ENCODE measurements at places on chromosomes 13 and 19.
A peak's percentile ranks its signal among the peaks of the same experiment; 100 is the strongest.

- no peak for DNase-seq
Observed at GRCh38 chr13:98055623-98056022, 87.3 kb upstream of the FARP1 start.

- no peak for DNase-seq
Observed at GRCh38 chr19:33186431-33187182, 7.5 kb upstream of the LRP3 start.

DNA sequence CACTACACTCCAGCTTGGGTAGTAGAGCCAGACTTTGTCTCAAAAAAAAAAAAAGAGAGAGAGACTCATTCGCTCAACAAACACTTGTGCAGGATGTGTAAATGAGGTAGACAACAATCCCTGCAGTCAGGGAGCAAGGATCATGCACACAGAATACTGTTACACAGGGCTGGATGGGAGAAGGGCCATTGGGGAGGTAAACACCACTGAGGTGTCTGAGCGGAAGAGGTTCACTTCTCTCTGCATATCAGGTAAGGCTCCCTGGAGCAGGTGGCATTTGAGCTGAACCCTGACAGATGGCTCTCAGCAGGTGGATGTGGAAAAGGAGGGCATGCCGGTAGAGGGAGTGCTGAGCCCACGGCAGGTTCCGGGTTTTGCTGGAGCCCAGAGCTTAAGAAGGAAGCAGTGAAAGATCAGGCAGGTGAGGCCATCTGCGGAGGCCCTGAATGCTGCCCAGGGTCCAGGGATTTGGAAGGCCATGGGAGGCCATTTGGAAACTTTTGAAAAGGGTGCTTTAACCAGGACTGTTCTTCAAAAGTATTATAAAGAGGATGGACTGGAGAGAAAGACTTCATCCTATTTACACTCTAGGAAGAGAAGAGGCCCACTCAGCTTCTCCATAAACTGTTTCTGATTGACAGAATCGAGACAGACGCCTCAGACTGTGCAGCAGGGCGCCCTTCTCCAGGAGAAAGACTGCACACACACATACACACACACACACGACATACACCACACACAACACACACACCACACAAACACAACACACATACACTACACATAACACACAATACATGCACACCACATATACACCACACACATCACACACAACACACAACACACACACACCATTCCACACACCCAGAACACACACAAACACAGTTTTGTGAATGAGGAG lies 199.4 kb downstream of the USP12 start:
- peak; percentile 76 for DNase-seq

DNA sequence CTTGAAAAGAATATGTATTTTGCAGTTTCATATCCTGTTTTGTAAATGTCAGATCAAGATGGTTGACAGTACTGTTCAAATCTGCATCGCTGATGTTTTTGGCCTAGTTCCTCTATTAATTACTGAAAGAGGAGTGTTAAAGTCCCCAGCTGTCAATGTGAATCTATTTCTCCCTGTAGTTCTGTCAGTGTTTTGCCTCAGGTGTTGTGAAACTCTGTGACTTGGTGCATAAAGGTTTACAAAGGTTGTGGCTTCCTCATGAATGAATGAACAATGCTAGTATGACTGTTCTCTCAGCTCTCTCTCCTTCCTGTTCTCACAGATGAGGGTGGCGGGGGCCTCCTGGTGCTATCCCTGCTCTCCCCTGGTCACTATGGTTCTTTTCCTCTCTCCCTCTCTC lies 142.4 kb downstream of the MYCBP2 start:
- no peak for DNase-seq

DNA sequence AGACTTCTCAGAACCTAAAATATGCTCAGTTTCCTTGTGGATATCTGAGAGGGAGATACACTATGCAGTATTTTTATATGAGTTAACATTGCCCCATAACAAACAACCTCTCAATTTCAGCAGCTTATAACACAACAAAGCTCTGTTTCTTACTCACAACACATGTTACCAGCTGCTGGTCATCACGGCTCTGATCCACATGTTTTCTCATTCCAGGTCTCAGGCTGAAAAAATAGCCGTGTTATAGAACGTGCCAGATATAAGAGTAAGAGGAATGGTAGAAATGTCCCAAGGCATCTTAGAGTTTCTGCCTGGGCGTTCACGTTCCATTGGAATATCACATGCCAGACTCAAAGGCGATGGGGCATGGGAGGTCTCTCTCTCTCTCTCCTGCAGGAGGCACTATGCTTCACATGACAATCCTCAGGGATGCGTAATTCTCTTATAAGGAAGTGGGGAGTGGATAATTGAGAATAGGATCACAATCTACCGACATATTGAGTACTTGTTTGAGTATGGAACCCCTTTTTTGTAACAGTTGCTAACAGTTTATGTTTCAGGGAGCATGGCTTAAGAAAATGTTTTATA lies 246.6 kb downstream of the NHLRC3 start:
- DNase-seq = peak; percentile 10

- DNase-seq = no peak
Observed at GRCh38 chr13:75325711-75326110, 156.3 kb downstream of the TBC1D4 start.

- DNase-seq = no peak
Observed at GRCh38 chr13:107835339-107836018, 379.9 kb downstream of the LIG4 start.

DNA sequence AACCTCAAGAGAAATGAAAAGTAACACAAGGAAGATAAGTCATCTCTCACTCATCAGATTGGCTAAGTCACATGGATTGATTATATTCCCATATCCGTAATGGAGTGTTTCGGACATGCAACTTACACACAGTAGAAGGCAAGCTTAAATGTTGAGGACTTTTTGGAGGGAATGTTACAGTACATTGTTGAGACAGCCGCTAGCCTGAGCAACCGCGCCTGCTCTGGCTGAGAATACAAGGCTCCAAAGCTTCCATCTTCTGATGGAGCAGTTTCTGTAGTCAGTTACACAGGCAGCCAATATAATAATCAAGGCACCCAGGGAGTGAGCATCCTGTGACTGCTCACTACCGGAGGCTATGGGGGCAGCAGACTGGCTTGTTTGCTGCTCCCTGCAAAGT lies 1.0 kb upstream of the CRYL1 start:
- no peak for DNase-seq

DNA sequence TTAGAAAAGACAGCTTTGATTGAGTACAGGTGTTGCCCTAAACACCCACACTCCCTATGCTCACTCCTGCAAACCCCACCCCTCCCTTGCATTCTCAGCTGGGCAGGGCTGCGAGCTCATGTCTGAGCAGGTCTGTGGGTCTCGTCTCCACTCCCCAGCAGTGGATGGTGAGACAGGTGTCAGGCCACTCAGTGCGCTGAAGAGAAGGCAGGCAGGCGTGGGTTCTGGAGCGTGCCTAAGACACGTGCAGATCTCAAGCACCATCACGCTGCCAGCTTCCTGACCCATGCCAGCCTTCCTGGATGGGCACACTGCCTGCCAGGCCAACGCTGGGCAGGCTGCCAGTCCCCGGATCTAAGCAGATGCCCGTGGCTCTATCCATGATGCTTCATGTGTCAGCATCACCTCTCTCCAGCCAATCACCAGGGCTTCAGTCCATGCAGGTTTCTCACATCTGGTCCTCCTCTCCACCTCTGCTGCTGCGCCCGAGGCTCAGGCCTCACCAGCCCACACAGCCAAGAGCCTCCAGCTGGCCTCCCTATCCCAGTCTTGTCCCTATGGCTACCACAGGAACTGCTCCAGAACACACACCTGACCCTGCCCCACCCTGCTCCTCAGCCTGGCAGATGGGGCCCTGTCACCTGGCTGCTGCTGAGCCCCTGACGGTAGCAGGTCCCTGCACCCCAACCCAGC lies 42.6 kb downstream of the EPS15L1 start:
- no peak for DNase-seq

- peak; percentile 25 for DNase-seq
Observed at GRCh38 chr13:80276371-80277289, 64.3 kb downstream of the SPRY2 start.

- no peak for DNase-seq
Observed at GRCh38 chr19:7263521-7263920, 30.7 kb downstream of the INSR start.

GRCh38 chr13:112846411-112847115 lies 122.5 kb upstream of the MCF2L start:
- no peak for DNase-seq

GRCh38 chr13:48723168-48723567 lies 69.4 kb downstream of the CYSLTR2 start:
- no peak for DNase-seq

GRCh38 chr13:111272117-111272516 lies 48.3 kb upstream of the TEX29 start:
- no peak for DNase-seq

- DNase-seq = no peak
Observed at GRCh38 chr13:58097831-58098230, 466.3 kb downstream of the PCDH17 start.

- no peak for DNase-seq
Observed at GRCh38 chr13:39835253-39835652, 179.8 kb downstream of the COG6 start.

- DNase-seq = no peak
Observed at GRCh38 chr13:110562696-110563462, 1.4 kb upstream of the RAB20 start.

GRCh38 chr13:76512721-76513145 lies 373.5 kb downstream of the KCTD12 start:
- DNase-seq = no peak

- peak; percentile 93 for DNase-seq
Observed at GRCh38 chr19:53192771-53193534, at the start of gene ZNF665. ZNF665 (minus strand) TSS chr19:53193358; CDS start chr19:53182898, 10,460 bp downstream.

DNA sequence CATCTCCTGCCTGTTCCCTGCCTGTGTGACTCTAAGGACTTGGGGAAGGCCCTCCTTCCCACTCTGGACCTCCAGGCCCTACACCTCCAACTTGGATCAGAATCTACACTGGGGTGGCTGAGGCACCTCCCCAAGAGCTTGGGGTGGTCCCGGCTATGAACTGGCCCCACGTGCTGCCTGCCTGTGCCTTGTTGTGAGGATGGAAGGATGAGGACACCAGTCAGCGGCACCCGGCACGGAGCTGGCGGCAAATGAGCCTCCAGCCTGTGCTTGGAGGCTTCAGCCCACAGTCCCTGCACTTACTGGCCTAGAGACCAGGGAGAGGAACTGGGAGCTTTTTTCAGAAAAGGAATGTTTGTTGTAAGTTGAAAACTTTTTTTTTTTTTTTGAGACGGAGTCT lies 8.5 kb downstream of the AKAP8 start:
- DNase-seq = no peak
